ENCODE measurements at places on chromosomes 7 and 10. TPM values are rescaled to one million over a fixed set of nuclear protein-coding genes. Genes with fewer than 3 reads are reported as not detected.
A peak's percentile ranks its signal among the peaks of the same experiment; 100 is the strongest.

GRCh38 chr10:97074256-97075145 is 111.3 kb downstream of the SLIT1 start:
- H3K36me3 ChIP-seq, result no peaks in the 10 kb centered on the region
- DNase-seq, result no peak

DNA sequence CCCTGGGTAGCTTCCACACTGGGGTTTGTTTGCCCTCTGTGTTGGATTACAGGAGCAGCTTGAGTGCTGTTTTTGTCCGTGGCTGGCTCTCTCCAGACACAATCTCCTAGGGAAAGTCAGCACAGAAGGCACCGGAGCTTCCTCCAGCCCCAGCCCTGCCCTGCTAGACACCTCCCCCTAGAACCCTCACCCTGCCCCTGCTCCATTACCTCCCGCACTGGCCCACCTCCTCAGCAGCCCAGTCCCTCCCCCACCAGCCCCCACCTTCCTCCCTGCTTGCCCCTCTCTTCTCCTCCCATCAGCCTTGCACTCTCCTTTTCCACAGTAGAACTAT is 130.5 kb downstream of the ADCY1 start:
- H3K27ac ChIP-seq, result no peak overlapping the region
- DNase-seq, result no peak
- no peaks in the 10 kb centered on the region for H3K4me1 ChIP-seq
- no peaks in the 10 kb centered on the region for H3K36me3 ChIP-seq
- H3K4me3 ChIP-seq, result no peak overlapping the region

- no peak overlapping the region for H3K4me3 ChIP-seq
- DNase-seq, result no peak
- no peaks in the 10 kb centered on the region for H3K4me1 ChIP-seq
- no peaks in the 10 kb centered on the region for H3K36me3 ChIP-seq
- H3K27ac ChIP-seq, result no peak overlapping the region
- H3K27me3 ChIP-seq, result no peaks in the 10 kb centered on the region
Observed at GRCh38 chr7:109503421-109503820, 933.7 kb downstream of the DNAJB9 start.

GRCh38 chr10:92181575-92181974 is 109.3 kb downstream of the CPEB3 start:
- no peaks in the 10 kb centered on the region for H3K36me3 ChIP-seq
- H3K27me3 ChIP-seq, result no peaks in the 10 kb centered on the region
- H3K4me3 ChIP-seq, result no peak overlapping the region
- no peak overlapping the region for H3K27ac ChIP-seq

DNA sequence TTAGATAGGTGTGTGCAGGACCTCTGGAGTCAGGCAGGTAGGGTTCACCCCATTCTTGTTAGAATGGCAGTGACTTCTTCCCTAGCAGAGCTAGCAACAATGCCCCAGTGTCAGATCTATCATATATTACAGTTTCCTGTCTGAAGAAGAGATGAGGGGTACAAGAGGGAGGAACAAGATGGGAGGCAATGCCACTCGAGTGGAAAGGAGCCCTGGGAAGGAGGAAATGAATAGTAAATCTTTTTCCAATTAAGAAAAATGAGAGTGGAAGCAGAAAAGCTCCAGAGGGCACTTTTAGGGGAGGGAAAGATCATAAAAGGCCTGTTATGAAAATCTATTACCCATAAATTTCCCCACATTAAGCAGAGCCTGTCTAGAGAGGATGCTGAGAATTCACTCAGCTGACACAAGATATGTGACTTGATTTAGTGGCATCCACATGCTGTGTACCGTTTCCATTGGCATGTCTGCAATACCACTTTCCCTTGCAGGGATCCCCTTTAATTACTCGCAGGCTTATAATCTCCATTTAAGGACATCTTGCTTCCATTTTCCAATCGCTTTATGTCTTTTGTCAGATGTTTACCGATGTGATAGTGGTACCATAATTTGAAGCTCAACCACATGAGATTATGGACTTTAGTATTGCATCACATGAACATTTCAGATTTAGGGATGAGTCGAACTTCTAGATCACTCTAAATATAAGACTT is 70.0 kb upstream of the AGBL3 start:
- H3K27me3 ChIP-seq, result peaks cover 4% of the 10 kb centered on the region
- no peaks in the 10 kb centered on the region for H3K4me1 ChIP-seq
- no peak for DNase-seq
- H3K36me3 ChIP-seq, result no peaks in the 10 kb centered on the region
- no peak overlapping the region for H3K27ac ChIP-seq
- H3K4me3 ChIP-seq, result no peak overlapping the region

Gene PTER
- total RNA-seq, result 20.1 TPM

- no peak overlapping the region for H3K4me3 ChIP-seq
- peaks cover 7% of the 10 kb centered on the region for H3K4me1 ChIP-seq
- no peaks in the 10 kb centered on the region for H3K36me3 ChIP-seq
- H3K27me3 ChIP-seq, result peaks cover 18% of the 10 kb centered on the region
Observed at GRCh38 chr7:149742075-149742701, 31.2 kb downstream of the ZNF467 start.

DNA sequence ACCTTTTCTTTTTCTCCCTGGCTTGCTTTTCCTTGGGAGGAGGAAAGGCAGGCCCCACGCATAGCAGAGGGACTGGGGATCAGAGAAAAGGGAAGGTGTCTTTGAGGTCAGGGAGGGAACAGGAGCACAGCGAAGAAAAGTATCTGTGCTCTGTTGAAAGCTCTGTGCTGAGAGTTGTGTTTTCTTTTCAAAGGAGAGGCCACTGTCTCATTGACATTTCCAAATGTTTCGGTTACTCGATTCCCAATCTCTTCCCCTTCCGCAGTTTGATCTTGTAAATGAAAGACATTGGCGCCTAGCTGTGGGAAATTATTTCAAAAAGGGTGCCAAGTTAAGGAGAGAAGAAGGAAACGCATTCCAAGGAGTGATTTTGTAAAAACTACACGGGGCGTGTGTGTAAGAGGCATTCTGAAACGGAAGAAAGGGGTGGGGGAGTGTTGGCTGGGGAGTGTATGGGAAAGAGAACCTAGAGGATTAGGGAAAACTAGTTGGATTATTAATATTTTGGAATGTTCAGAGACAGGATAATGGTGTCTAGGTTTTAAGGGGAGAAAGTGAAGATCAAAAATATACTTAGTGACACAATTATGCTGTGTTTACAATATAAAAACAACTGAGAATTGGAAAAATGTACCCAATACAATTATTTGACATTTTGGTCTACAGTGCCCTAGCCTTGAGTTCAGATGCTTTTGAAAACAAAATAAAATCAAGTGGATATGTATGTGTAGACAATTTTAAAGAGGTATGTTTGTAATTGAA is 708 bp downstream of the KLHDC10 start:
- H3K27me3 ChIP-seq, result no peaks in the 10 kb centered on the region
- H3K27ac ChIP-seq, result peak overlapping the region; percentile 74
- peaks cover 11% of the 10 kb centered on the region for H3K4me1 ChIP-seq
- DNase-seq, result no peak
- peaks cover 14% of the 10 kb centered on the region for H3K36me3 ChIP-seq

Gene FRG2B
- not detected for total RNA-seq

Gene EN2
- total RNA-seq, result not detected

Gene CPA2
- total RNA-seq, result 0.84 TPM

GRCh38 chr7:140674356-140674800 is 1.6 kb downstream of the ADCK2 start:
- no peak for DNase-seq
- H3K27ac ChIP-seq, result no peak overlapping the region
- no peaks in the 10 kb centered on the region for H3K27me3 ChIP-seq
- no peak overlapping the region for H3K4me3 ChIP-seq

GRCh38 chr10:129843702-129844101 is 120.4 kb downstream of the EBF3 start:
- no peak for DNase-seq
- no peaks in the 10 kb centered on the region for H3K36me3 ChIP-seq
- H3K27me3 ChIP-seq, result no peaks in the 10 kb centered on the region
